Myocyte (in vitro differentiated cells): ENCODE measurements at places on chromosomes 11 and 22. TPM values are rescaled to one million over a fixed set of nuclear protein-coding genes. Genes with fewer than 3 reads are reported as not detected.

DNA sequence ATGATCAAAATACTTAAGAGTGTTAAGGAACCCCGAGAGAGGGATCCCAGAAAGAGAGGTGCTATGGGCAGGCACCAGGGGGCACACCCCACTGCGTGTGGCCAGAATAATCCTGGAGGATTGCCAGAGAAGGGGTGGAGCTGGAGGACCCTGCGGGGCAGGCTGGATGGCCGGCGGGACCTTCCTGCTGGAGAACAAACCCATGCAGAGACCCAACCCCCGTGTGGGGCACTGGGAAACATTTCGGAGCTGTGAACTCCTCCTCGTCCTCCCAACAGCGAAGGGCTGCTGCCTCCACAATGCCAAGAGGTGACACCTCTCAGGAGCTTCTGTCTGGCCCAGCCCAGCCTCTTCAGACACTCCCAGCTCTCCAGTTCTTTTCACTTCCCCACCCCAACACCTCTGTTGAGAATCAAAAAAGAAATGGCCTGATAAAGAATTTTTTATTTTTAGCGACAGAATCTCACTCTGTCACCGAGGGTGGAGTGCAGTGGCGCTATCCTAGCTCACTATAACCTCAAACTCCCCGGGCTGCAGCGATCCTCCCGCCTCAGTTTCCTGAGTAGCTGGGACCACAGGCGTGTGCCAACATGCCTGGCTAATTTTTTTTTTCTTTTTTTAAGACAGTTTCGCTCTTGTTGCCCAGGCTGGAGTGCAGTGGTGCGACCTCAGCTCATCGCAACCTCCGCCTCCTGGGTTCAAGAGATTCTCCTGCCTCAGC is 25.6 kb downstream of the RHOD start:
- DNase-seq, result no peak

- no peak for DNase-seq
Measured at GRCh38 chr11:75277991-75278790, 37.6 kb downstream of the TPBGL start.

DNA sequence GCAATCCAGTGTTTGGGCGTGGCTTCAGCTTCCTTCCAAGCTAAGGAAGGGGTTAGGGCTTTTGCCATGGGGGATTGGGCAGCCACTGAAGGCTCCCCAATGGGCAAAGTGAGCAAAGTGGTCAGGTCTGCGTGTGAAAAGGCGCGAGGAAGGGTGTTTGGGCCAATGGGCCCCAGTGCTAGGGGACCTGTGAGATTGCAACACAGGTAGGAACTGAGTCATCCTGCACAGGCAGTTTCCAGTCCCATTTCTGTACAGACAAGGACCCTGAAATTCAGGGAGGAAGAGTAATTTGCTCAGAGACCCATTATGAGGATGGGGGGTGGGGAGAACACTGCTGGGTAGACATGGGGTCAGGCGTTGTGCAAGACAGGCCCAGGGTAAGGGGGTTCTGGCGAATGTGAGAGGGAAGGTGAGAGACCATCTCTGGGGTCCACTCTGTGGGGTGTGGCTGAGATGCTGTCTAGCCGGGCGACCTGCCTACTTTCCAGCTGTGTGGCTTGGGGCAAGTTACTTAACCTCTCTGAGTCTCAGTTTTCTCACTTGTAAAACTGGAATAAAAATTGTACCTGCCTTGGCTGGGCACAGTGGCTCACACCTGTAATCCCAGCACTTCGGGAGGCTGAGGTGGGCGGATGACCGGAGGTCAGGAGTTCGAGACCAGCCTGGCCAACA is 7.3 kb downstream of the CCDC88B start:
- DNase-seq, result no peak

DNA sequence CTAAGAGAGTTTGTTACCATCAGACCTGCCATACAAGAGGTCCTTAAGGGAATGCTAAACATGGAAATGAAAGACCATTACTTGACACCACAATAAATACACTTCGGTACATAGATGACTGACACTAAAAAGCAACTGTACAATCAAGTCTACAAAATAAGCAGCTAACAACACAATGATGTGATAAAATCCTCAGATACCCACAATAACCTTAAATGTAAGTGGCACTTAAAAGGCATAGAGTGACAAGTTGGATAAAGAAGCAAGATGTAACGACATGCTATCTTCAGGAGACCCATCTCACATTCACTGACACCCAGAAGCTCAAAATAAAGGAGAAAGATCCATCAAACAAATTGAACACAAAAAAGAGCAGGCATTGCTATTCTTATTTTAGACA is 107.6 kb downstream of the LRRC4C start:
- no peak for DNase-seq

- no peak for DNase-seq
Measured at GRCh38 chr11:129611661-129612446, 203.8 kb upstream of the TMEM45B start.

- peak; percentile 13 for DNase-seq
Measured at GRCh38 chr22:37746366-37747079, 49.7 kb downstream of the TRIOBP start.

DNA sequence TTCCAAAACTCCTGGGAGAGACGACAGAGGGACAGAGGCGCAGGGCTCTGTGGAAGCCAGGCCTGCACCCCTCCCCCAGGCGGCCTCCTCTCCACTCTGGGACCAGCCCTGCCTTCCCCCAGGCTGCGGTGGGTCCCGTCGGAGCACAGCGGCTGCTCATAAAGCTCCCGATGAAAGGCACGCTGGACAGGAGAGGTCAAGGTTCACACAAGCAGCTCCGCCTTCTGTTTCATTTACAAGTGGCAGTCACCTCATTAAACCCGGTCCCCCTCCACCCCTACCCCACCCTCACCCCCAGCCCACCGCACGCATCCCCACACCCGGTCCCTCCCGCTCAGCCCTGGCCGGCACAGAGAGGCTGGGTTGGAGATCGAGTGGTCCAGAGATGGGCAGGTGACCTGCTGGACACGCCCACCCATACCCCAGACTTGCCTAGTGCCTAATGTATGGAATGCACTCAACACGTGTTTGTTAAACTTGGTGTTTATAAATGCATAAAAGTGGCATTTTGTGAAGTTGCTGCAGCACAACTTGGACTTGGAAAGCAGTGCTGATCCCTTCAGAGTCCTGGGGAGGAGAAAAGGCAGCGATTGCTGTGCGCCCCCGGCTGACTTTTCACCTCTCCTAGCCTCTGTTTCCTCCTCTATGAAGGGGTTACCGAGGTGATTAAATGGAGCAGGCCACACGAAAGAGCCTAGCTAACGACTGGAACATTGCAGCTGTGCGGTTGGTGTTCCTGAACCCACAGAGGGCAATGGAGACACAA is 26.0 kb downstream of the RPUSD4 start:
- DNase-seq, result no peak

DNA sequence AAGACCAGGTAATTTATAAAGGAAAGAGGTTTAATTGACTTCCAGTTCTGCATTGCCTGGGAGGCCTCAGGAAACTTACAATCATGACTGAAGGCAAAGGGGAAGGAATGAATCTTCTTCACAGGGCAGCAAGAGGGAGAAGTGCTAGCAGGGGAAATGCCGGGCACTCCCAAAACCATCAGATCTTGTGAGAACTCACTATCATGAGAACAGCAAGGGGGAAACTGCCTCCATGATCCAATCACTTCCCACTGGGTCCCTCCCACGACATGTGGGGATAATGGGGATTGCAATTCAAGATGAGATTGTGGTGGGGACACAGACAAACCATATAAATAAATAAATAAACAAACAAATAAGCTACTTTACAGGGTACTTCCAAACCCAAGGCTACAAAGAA is 28.8 kb upstream of the EXPH5 start:
- DNase-seq, result no peak

DNA sequence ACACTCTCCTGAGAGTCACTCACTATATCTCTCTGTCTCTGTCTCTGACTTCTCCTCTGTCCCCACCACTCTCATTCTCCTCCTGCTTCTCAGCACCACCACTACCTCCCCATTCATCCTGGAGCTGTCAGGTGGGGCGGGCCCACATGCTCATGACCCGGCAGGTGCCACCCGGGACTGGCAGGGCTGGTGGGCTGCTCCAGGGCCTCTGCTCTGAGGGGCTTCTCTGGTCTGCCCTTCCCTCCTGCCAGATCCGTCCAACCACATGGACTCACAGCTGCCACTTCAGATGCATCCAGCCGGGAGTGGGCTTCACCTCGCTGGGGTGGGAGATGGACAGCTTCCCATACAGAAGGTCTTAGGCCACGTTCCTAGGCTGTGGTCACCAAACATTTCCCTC is 4.8 kb upstream of the EMID1 start:
- no peak for DNase-seq

GRCh38 chr11:117786135-117786870 is 10.7 kb downstream of the DSCAML1 start:
- DNase-seq, result no peak

DNA sequence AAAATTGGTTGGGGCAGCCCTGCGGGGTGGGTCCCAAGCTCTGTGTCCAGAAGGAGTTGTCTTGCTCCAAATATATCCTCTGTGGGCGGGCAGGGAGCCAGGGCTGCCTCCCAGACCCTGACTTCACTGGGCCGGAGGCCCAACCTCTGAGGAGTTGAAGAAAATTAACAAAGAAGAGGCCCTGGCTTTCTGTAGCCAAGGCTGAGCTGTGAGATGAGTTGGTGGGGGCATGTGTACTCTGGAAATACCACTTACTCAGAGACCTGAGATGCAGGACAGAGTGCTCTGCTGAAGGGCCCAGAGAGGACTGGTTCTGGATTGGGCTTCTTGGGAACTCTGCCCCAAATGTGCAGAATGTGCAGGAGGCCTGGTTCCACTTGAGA is 96.3 kb downstream of the SWAP70 start:
- DNase-seq, result peak; percentile 98

The NCR3LG1 gene
- 2.0 and 3.7 TPM in 2 replicates for total RNA-seq

The FAM180B gene
- 1.8 and 2.8 TPM in 2 replicates for total RNA-seq

The PEX26 gene
- 22.8 and 24.5 TPM in 2 replicates for total RNA-seq

The ENTHD1 gene
- not detected in 2 replicates for total RNA-seq

The PATE2 gene
- not detected in 2 replicates for total RNA-seq

The ASRGL1 gene
- 0.10 TPM in 1 of 2 replicates, not detected in the other for total RNA-seq

The ABCG4 gene
- total RNA-seq, result 0.08 and 0.16 TPM in 2 replicates

The OR4P4 gene
- total RNA-seq, result not detected in 2 replicates

The SCUBE1 gene
- total RNA-seq, result not detected in 2 replicates
